ENCODE measurements at places on chromosomes 6 and 20. TPM values are rescaled to one million over a fixed set of nuclear protein-coding genes. Genes with fewer than 3 reads are reported as not detected.

The CLIC5 gene
- not detected for total RNA-seq

The RNASET2 gene
- 14.4 TPM for total RNA-seq

The SPO11 gene
- not detected for total RNA-seq

The MTFR2 gene
- 11.6 TPM for total RNA-seq

The LST1 gene
- not detected for total RNA-seq

The RGS17 gene
- total RNA-seq: 8.5 TPM

The ALDH8A1 gene
- total RNA-seq: 0.11 TPM

The ATP9A gene
- total RNA-seq: 11.1 TPM

The SLC4A11 gene
- 10.2 TPM for total RNA-seq

The GSTA3 gene
- total RNA-seq: not detected

The C6orf132 gene
- total RNA-seq: 3.5 TPM

The SAPCD1 gene
- 3.7 TPM for total RNA-seq

The WFDC11 gene
- total RNA-seq: not detected

The STMND1 gene
- total RNA-seq: not detected

The SLC24A3 gene
- not detected for total RNA-seq

The NHLRC1 gene
- 1.7 TPM for total RNA-seq

The TPBG gene
- total RNA-seq: 37.2 TPM

The FABP7 gene
- not detected for total RNA-seq

The C6orf141 gene
- 11.5 TPM for total RNA-seq

The TRIM10 gene
- not detected for total RNA-seq

The SHLD1 gene
- 7.4 TPM for total RNA-seq

The TRDN gene
- total RNA-seq: not detected

The FILIP1 gene
- total RNA-seq: 0.30 TPM

The SCRT2 gene
- not detected for total RNA-seq

The MLN gene
- not detected for total RNA-seq

All from A549 treated with GW870086 at 1 μM for 4 hours (cell line).